ENCODE measurements at places on chromosomes 11 and 22. TPM values are rescaled to one million over a fixed set of nuclear protein-coding genes. Genes with fewer than 3 reads are reported as not detected.

DNA sequence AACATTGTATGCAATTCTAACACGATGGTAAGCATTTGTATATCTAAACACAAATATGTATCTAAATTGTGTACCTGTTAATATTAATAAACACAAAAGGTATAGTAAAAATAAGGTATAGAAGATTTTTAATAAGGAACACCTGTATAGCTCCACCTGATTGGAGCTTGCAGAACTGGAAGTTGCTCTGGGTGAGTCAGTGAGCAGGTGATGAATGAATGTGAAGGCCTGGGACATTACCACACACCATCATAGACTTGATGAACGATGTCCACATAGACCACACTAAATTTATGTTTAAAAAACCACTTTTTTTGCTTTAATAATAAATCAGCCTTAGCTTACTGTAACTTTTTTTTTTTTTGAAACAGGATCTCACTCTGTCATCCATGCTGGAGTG is 97.6 kb upstream of the CLMP start:
- no peak for DNase-seq

DNA sequence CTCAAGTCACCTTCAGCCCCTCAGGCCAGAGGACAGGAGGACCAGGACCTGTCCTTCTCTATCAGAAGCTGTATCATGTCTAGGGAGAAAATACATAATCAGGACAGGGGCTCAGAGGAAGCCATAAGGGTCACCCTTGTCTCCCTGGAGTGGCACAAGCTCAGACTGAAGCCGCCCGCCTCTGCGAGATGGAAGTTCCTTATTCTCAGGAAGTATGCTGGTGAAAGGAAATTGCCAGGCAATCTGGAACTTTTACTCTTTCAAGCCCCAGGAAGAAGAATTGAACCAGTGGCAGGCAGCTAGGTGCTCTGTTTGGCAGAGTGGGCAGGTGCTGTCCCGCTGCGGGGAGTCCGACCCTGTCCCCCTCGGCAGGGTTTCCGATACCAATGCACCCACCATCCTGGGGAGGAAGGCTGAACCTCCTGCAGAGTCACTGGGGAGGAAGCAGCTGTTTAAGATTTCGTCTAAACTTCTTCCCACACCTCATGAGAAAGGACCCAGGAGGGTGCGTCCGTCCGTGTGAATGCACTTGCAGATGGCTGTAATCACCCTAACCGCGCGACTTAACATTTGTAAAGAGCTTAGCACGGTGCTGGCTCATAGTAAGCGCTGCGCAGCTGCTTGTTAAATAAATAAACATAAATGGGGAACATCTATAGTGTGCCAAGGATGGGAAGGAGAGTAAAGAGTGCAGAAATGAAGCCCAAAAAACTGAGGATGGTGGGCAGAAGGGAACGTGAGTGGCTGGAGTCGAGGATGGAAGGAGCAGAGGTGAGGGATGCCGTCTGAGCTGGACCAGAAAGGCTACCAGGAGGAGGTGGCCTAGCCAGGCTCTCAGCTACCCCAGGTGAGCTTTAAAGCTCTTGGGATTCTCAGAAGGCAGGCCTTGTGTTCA is 5.0 kb upstream of the ANO1 start:
- DNase-seq, result no peak

The SC5D gene
- polyA plus RNA-seq, result 14.6 TPM

DNA sequence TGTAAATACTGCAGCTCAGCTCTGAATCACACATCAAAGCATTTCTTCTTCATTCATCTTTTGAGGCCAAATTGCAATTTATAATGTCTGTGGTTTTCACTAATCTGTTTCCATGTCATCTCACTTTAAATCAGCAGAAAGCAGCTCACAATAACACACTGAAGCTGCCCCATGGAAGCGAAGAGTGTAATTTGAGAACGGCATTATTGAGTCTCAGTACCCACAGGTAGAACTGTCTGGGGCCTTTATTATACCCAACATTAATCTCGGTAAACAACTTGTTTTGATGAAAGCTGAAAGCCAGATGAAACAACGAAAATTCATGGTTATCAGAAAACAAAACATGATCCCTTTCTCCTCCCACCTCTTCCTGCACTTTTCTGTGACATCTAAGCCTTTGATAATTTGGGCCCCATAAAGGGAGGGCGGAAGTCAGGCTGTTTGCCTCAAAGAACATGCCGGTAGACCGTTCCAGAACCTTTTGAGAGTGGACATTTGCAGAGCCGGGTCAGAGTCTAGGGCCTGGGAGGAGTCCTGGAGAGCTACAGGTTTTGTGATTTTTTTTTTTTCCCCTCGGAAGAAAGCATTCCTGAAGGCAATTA is 68.2 kb upstream of the SESN3 start:
- DNase-seq, result no peak

- no peak for DNase-seq
These were observed 9.8 kb downstream of the RPL27A start for GRCh38 chr11:8692417-8692816.

DNA sequence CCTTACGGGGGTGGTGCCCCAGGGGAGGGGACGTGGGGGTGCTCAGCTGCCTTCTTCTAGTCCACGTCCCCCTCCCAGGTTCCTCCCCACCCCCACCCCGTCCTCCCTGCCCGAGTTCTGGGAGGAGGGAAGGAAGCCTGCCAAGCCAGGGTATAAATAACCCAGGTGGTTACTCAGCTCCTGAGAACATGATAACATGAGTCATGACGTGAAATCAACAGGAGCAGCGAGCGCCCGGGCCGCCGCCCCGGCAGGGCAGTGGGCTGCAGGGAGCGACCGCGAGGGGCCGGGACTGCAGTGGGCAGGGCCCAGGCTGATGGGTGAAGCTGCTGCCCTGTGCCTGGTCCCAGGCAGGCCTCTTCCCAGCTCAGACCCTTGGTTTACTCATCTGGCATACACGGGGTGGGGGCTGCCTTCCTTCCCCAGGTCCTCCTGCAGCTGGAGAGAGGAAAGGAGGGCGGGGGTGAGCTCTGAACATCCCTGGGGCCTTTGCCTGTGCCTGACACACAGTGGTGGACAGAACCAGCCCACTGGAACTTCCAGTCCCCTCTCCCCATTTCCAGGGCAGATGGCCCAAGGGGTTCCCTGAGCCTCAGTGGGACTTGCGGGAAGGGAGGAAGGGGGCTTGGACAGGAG is 8.8 kb upstream of the PDGFB start:
- peak; percentile 25 for DNase-seq

The TESMIN gene
- 1.5 TPM for polyA plus RNA-seq

DNA sequence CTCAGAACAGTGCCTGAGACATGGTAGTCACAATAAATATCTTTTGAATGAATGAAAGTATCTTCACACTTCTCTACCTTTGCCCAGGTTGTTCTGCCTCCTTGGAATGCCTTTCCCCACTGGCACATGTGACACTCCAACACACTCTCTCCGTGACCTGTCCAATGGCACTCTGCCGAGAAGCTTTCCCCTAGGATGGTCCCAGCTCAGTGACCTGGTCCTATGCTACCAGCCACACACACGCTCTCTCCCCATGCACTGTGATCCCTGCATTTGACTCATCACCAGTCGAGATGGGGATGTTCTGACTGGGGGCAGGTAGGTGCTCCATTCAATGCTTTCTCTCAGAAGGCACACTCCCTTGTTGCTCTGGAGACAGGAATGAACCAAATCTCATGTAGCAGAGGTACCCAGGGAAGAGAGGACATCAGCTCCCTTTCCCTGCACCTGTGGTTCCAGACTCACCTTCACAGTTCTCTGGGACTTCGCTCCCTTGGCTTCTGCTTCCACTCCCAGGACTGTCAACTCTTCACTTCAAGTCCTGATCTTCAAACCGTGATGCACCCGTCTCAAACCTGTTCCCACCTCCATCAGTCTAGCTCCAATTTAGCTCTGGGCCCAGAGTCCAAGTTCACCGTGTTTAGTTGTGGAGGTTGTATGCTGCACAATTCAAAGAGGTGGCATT is 30.7 kb upstream of the LMO1 start:
- no peak for DNase-seq

- DNase-seq, result no peak
These were observed 40.3 kb upstream of the SMTN start for GRCh38 chr22:31040542-31041398.
